CD14-positive monocyte (primary cell): ENCODE measurements at places on chromosomes 12 and 14. TPM values are rescaled to one million over a fixed set of nuclear protein-coding genes. Genes with fewer than 3 reads are reported as not detected.

GRCh38 chr14:97056086-97056485 is 258.9 kb downstream of the VRK1 start:
- no peak for DNase-seq

The HSPA2 gene
- 0.17 TPM for polyA plus RNA-seq

The SVOP gene
- not detected for polyA plus RNA-seq

GRCh38 chr14:29823816-29824215 is 103.8 kb downstream of the PRKD1 start:
- no peak for DNase-seq

The CHMP4A gene
- 102 TPM for polyA plus RNA-seq

DNA sequence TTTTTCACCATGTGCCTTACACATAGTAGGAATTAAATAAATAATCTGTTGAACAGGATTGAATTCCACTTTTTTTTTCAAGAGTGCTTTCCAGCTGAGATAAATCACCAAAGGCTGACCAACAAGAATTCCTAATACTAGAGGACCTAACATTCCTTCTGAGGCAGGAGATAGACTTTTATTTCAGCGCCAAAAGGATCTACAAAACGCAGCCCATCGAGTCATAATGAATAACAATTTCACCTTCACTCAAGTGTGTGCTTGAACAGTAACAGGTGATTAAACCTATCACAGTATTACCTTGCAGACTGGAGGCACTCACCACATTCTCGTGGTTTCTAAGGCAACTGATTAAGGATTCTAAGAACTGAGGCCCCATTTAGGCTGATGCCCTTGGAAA is 224.3 kb upstream of the ATP2B1 start:
- no peak for DNase-seq
